Common myeloid progenitor, CD34-positive (primary cell): ENCODE measurements at places on chromosomes 1 and 21.

- DNase-seq, result no peak
Observed at GRCh38 chr1:184958554-184959353, 15.6 kb downstream of the NIBAN1 start.

DNA sequence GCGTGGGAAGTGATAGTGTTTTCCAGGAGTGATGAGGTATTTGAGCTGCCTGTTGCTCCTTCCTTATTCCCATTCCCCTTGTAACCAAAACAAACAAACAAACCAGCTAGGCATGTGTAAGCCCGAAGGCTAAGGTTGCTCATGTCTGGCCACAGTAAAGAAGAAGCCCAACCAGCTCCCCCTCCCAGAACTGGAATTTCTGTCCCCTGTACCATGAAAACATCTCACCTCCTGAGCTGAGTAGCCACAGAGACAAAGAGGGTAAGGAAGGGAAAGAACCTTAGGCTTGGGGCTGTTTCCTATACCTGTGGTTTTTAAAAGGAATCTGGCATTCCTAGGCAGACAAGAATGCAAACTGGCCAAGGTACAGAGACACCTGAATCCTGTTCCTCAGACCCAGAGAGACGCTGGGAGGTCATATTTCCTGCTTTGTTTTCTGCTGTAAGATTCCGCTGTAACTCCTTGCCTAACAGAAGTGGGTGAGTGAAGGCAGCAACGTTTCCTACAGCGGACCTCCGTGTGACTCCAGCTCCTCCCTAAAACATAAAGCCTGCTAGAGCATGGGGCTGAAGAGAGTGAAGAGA is 41.7 kb upstream of the RAB4A start:
- DNase-seq, result no peak

DNA sequence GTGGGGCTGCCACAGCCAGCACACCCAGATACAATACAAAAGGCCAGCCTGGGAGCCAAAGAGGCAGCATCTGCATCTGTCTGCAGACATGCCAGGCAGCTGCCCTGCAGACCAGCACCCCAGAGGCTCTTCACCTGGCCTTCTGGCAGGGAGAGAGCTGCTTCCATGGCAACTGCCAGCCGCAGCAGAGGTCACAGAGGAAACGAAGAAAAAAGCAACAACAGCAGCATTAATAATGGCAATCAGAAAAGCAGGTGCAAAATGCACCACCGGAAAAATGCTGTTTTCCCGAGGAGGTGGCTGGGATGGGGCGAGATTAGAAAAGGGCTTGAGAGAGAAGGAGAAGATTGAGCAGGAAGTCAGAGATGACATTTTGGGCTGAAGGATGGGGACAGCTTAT is 309.5 kb downstream of the PCP4 start:
- DNase-seq, result no peak

- no peak for DNase-seq
Observed at GRCh38 chr1:153608742-153609584, 4.0 kb downstream of the S100A16 start.

- DNase-seq, result no peak
Observed at GRCh38 chr1:205495237-205495823, 9.1 kb upstream of the CDK18 start.

GRCh38 chr21:44461005-44461404 is 5.7 kb downstream of the LRRC3 start:
- no peak for DNase-seq

DNA sequence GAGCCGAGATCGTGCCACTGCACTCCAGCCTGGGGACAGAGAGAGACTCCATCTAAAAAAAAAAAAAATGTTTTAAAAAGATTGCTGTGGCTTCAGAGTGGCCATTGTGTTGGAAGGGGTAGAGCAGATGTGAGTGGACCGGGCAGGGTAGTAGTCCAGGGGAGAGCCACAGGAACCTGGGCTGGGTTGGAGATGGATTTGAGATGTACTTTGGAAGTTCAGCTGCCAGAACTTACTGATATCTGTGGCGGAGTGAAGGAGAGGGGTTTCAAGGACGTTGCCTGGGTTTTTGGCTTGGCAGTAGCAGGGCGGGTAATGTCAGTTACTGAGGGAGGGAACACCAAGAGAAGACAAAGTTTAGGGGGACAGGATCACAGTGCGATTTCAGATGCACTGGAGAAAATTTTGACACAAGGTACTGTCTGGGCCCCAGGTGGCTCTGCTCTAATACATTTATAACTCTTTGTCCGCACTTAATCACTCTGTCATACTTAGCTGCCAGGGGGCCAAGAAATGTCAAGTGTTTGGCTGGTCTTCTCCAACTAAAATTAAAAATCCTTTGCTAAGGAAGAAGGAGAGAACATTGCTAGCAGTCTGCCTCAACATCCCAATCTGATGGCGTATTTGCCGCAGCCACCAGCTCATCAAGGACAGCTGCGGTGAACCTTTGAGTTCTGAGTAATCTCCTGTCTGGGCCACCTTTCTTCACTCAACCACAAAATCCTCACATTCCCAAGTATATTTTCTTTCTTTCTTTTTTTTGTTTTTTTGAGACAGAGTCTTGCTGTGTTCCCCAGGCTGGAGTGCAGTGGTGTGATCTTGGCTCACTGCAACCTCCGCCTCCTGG is 9.6 kb downstream of the EPHX1 start:
- DNase-seq, result no peak

GRCh38 chr1:234148816-234149215 is 224.4 kb upstream of the COA6 start:
- DNase-seq, result no peak

DNA sequence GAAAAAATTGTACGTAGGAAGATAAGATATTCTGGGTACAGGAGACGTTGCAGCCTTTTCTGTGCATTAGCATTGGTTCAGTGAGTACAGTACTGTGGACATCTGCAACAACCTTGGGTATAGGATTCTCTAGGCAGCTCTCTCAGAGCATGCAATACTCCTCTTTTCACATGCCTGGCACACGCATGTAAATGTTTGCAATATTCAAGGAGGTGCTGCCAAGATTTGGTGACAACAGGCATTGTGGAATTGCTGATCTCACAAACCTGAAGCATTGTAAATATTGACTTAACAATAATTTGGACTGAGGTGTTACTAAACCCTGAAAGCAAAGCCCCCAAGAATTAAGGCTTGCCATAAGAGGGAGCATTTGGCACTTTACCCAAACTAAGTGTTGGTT is 126.8 kb downstream of the GRIK1 start:
- no peak for DNase-seq

- DNase-seq, result no peak
Observed at GRCh38 chr1:97271916-97272788, 550.6 kb downstream of the PTBP2 start.

DNA sequence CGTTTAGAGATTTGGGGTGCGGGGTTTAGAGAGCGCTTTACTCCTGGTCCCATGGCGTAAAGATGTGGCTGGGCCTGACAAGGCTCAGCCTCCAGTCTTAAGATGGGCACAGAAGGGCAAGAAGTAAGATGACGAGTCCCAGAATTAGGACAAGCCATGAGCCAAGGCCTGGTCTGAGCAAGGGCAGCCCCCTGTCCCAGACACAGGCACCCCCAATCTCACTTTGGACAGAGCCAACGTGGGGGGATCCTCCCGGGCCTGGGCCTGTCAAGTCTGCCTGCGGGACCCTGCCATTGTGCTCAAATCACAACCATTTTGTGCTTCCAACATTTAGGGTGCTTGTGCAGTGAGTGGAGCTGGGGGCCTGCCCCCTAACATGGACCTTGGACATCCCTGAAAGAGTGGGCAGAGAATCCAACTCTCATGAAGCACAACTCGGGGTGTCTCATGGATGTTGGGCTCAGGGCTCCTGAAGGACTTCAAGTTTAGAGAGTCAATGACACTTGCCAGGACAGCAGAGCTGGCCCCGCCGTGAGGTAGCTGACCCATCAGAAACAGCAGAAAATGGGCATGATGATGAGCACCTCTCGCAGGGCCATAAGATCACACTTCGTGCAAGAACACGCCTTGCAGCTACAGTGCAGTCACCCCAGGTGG is 52.6 kb downstream of the KIF21B start:
- DNase-seq, result no peak

GRCh38 chr1:12316331-12316730 is 86.5 kb downstream of the VPS13D start:
- no peak for DNase-seq

DNA sequence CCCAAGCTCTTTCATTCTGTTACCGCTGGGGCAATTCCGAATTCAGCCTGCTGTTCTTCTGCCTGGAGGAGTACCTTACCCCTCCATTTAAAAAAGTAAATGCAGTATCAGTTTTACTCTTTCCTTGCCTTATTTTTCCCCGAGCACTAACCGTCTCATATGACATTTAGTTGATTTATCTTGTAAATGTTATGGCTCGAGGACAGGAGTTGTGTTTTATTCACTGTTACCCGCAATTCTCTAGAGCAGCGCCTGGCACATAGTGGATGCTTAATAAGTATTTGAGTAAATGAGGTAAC is 425 bp upstream of the TADA1 start:
- no peak for DNase-seq

DNA sequence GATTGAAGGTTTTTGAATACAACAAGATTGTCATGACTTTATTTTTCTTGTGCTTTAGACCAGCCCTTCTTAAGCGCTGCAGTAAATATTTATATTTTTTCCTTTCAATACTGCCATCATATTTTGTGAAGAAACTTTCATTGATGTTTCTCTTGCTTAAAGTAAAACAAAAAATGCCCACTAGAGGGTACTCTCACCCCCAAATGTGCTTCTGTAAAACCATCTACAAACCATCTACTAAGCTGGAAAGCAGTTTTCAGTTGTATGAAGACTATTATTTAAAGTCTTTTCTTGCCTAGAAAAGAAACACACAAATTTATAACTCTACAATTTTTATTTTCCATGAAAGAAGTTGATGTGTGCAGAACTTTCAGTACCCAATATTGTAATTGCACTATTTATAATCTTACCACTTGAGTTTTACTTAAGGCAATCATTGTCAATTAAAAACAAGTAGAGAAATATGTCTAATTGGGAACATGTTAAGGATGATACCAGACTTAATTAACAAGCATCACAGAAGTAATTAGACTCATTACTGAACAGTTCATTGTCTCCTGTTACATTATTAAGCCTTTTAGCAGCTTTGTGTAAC is 10.7 kb downstream of the LEPR start:
- DNase-seq, result peak; percentile 80

- DNase-seq, result no peak
Observed at GRCh38 chr1:38291906-38292521, 245.4 kb upstream of the POU3F1 start.

- no peak for DNase-seq
Observed at GRCh38 chr1:23480187-23481025, 3.6 kb downstream of the ASAP3 start.
